ENCODE measurements at places on chromosomes 2 and 18. TPM values are rescaled to one million over a fixed set of nuclear protein-coding genes. Genes with fewer than 3 reads are reported as not detected.

RSAD2 gene
- 17.2 TPM for total RNA-seq

SMCHD1 gene
- total RNA-seq = 157 TPM

FOXI3 gene
- not detected for total RNA-seq

RANBP2 gene
- total RNA-seq = 46.1 TPM

MAL gene
- total RNA-seq = 3.7 TPM

PSMA8 gene
- total RNA-seq = 1.3 TPM

MAP3K20 gene
- 41.7 TPM for total RNA-seq

KCNS3 gene
- 34.2 TPM for total RNA-seq

- DNase-seq = no peak
Measured at GRCh38 chr2:67845621-67846369, 217.0 kb downstream of the C1D start.

DNA sequence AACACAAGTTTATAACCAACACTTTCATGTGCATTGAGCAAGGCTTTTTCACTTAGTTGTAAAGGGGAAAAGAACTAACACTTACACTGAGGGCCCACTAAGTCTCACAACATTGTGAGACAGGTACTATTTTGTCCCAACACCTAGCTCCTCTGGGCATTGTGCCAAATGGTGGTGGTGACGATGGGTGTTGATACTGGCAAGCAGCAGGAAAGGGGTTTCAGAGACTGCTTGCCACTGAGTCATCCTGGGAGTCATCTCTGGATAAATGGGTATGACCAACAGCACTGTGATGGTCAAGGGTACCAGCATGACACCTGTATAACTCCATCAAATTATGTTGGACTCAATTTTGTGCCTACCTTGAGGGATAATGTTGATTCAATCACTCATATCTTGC lies 138.8 kb upstream of the ITGA6 start:
- no peak for DNase-seq

DNA sequence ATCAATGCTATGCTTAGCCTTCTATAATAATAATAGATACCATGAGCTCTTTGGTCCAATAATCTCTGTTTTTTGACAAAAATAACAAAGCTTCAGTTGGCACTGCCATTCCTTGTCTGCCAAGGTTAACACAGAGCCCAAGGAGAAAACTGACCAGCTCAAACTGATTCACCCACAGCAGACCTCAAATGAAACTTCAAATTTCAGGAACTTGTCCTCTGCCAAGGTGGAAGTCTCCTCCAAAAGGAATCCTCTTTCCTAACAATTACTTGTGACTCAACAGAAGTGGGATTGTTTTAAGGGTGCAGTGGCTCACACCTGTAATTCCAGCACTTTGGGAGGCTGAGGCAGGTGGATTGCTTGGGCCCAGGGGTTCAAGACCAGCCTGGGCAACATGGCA lies 12.1 kb downstream of the AAK1 start:
- no peak for DNase-seq

- no peak for DNase-seq
Measured at GRCh38 chr2:227185615-227186232, 21.3 kb downstream of the COL4A3 start.

DNA sequence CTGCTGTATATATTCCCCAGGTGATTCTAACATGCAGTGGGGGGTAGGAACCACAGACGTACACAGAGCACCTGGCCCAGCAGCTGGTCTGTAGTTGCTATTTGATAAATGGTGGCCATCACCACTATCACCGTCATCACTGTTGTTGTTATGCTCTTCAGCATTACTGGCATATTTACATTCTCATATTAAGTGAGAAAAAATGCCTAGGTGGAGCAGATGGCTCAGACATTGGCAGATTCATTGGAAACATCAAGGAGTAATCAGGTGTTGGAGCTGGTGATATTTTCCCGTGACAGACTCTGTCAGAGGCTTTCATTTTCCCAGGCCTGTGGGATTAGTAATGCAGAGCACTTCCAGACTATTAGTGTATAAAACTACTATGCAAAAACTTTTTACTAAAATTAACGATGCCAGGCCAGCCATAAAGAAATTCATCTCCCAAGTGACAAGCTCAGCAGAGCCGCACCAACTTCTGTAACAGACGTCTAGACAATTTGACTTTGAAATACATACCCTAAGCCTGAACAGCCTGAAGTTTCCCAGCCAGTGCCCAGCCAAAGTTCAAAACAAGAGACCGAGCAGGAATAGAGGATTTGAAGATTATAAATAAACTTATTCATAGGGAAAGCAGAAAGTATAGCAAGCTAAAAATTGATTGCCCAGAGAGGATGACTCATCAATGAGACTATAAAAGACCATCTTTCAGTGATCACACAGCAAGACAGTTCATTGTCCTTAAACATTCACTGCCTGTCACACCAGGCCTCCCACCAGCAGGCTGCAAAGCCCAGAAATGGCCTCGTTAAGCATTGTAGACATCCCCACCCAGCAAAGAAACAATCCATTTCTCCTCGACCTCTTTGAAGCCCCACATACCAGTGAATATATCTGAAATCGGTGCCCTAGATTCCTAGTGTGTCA lies 247.4 kb upstream of the CHAC2 start:
- no peak for DNase-seq
